ENCODE measurements at places on chromosomes 2 and 18.

DNA sequence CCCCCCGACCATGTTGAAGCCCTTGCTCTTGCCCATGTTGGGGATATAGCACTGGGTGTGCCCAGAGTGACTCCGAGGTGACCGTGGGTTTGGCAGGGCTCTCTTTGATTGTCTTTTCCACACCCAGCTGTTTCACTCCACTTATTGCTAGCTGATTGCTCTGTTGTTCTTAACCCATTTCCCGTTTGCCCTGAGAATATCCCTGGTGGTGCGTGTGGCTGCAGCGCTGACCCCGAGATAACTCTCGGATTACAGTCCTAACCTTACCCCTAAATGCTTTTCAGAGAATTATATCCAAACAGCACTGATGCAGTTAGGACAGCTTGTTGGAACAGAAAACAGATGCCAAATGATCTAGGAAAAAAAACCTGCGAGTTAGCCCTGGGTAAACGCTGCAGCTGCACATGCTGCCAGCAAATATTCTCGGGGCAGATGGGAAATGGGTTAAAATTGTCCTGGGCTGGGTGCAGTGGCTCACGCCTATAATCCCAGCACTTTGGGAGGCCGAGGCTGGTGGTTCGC, 34.3 kb upstream of the SNORC start:
- no peak for DNase-seq

DNA sequence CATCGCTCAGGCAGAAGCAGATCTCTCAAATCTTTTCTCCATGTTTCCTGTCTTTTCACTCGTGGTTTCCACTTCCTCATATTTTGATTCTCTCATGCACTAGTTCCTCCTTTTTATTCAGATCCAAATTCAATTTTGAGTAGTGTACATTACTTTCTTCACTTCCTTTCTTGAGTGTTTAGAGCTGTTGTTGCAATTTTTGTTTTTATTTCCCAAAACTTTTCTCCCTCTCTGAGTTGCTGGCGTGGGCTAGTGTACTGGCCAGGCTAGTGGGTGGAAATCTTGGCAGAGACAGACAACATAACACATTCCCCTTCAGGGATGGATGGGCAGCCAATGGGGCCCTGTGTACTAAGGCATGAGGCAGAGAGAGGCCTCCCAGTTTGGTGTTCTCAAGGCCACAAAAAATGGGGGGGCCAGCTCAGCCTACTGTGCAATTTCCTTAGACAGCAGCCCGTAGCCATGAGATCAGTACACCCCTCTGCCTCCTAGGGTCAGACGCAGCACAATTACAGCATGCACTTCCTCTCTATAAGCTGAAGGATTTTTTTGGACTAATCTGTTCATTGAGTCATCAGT, 145.1 kb upstream of the PID1 start:
- no peak for DNase-seq

- no peak for DNase-seq
These were observed 1.5 kb downstream of the HOXD1 start for GRCh38 chr2:176189681-176190641.

- DNase-seq: no peak
These were observed 137.8 kb upstream of the SKOR2 start for GRCh38 chr18:47389210-47389609.

DNA sequence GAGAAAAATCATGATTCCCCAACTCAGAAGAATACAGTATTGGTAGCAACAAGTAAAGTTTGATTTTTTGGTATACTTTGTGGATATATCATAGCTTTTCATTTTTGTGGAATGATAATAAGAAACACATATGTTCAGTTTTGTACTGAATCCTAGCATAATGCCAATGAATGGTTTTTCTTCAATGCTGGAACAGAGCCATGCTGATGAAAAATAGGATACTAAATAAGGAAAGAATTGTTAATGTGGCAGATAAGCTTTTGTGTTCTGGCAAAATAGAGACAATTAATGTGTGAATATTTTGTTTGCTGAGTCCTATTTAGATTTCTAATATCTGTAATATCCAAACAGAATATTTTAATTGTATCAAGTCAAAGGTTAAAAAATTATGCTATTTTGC, 21.9 kb downstream of the CD28 start:
- DNase-seq: no peak

Measured in hematopoietic multipotent progenitor cell treated with erythropoietin and hydrocortisone succinate and interleukin-3 and kit ligand, for 15 days (in vitro differentiated cells).